NCI-H1436 treated with DMSO at 0.1 percent for 48 hours (cell line): ENCODE measurements at places on chromosomes 11 and 22.

DNA sequence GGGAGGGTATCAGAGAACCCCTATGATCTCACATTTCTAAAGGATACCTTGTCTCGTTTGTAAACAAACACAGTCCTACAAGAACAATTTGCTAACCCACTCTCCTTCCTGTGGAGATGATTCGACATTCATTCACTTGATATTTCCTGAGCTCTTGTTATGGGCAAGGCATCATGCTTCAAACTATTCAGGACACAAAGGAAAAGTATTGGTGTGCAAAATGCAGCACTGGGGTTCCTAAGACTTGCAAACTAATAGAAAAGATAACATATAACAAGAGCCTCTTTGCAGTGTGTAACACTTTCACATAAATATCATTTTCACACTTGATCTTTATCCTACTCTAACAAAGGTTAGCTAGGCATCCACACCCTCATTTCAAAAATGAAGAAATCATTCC is 211.5 kb upstream of the BLID start:
- no peak for DNase-seq

DNA sequence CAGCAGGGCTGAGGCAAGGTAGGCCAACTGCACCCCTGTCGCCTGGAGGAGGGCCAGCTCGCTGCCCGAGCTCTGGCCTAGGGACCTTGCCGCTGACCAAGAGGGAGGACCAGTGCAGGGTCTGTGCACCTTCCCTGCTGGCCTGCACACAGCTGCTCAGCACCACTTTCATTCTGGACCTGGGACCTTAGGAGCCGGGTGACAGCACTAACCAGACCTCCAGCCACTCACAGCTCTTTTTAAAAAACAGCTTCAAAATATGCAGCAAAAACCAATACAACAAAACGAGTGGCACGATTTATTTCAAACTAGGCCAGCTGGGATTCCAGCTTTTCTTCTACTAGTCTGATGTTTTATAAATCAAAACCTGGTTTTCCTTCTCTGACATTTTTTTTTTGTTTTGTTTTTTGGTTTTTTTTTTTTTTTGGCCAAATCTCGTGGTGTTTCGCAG is 18.0 kb downstream of the RSPH14 start:
- no peak for DNase-seq

GRCh38 chr11:122190768-122191167 is 74.8 kb upstream of the BLID start:
- DNase-seq, result no peak

GRCh38 chr22:46897246-46897623 is 134.8 kb downstream of the TBC1D22A start:
- DNase-seq, result peak; percentile 37

GRCh38 chr22:46829941-46830715 is 67.7 kb downstream of the TBC1D22A start:
- no peak for DNase-seq

- DNase-seq, result no peak
Measured at GRCh38 chr22:40485813-40486667, 115.6 kb downstream of the SGSM3 start.

GRCh38 chr11:69880041-69880825 is 61.0 kb upstream of the FGF3 start:
- DNase-seq, result no peak

- DNase-seq, result no peak
Measured at GRCh38 chr11:34213366-34213765, 107.9 kb downstream of the NAT10 start.

DNA sequence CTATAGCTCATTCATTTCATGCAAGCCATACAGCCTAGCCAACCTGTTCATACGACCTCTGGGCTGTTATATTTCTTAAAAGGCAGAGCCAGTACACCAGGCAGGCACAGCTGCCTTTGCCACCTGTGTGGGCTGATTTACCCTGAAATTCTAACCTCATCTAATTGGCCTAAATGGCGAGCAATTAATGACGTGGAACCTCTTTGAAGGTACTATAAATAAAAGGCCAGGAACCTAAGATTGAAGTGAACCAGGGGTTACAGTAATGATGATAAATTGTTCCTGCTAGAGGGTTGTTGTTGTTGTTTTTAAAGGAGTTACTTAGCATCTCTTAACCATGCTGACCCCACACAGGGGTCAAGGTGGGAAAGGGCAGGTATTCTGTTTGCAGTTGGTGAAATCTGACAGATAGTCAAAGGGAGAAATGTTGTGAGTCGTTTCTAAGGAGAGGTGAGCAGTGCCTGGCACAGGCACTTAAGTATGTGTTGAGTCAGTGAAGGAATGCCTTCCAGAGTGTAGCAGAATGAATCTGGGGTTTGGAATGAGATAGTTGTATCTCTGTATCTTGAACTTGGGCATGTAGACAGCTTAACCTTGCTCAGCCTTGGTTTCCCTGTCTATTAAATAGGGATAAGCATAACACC is 213.5 kb upstream of the NAV2 start:
- DNase-seq, result peak; percentile 84

- no peak for DNase-seq
Measured at GRCh38 chr22:11253000-11253511, 4274.9 kb upstream of the OR11H1 start.

DNA sequence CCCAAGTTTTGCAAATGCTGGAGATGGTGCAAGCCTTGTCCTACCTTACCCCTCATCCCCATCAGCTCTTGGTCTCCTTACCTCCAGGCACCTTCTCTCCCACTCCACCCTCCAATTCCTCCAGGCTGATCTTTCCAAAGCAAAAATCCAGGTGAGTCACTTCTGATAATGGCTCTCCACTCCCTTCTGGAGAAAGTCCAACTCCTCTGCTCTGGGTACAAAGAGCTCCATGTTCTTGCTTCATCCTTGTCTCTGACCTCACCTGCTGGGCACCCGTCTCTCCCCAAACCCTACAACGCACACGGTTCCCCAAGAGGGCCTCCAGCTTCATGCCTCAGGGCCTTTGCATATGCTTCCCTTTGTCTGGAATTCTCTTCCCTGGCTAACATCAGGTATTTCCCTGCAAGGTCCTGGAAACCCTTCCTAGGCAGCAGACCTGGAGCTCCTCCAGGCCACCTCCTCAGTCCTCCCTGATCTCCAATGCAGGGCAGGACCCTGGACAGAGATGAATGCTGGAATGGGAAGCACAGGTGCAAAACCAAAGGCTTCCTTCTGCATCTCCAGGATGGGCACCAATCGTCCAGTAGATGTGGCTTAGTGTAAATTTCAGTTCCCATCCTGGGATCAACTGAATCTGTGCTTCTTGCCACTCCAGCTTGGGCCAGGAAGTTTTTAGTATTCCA is 22.7 kb downstream of the IFT27 start:
- no peak for DNase-seq

GRCh38 chr11:85540635-85541205 is 86.4 kb downstream of the DLG2 start:
- no peak for DNase-seq
